ENCODE measurements at places on chromosomes 1 and 21. TPM values are rescaled to one million over a fixed set of nuclear protein-coding genes. Genes with fewer than 3 reads are reported as not detected.

The CLCA4 gene
- 230 TPM for total RNA-seq

GRCh38 chr1:23922321-23922943 lies 9.3 kb upstream of the CNR2 start:
- ATAC-seq, result no peak

DNA sequence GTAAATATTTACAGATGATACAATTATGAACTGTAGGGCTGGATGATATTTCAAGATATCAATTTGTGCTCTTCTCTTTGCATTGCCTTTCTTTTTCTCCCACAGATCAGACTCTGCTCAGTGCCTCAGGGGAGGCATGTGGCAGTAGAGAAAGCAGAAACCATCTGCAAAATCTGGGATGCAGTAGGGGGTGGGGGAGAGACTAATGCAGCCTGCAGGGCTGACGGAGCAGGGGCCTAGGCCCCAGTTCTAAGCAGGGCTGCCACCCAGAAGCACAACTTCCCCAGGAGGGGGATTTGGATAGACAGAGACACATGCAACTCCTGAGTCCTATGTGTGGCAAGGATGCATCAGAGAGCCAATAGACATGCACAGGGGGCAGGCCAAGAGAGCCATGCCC lies 511.6 kb downstream of the SMYD3 start:
- no peak for ATAC-seq

DNA sequence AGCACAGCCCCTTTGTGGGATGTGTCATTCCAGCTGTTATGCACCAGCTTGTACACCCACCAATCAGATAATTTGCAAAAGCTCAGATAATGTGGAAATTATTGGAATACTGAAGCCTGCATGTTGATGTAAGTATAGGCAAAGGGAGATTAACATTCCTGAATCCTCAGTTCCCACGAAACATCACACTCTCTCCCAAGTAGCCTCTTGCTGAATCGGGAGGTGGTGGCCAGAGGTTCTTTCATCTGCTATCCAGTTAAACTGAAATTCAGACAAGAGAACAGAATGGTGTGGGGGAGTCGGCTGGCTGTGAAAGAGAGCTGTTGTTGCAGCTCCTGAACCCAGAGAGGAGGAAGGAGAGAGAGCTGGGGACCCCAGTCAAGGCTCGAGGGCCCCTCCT lies 170.9 kb downstream of the ZBTB18 start:
- ATAC-seq, result no peak

The FCN3 gene
- 2.4 TPM for total RNA-seq

GRCh38 chr1:211352985-211353515 lies 26.4 kb downstream of the TRAF5 start:
- peak; percentile 71 for ATAC-seq

DNA sequence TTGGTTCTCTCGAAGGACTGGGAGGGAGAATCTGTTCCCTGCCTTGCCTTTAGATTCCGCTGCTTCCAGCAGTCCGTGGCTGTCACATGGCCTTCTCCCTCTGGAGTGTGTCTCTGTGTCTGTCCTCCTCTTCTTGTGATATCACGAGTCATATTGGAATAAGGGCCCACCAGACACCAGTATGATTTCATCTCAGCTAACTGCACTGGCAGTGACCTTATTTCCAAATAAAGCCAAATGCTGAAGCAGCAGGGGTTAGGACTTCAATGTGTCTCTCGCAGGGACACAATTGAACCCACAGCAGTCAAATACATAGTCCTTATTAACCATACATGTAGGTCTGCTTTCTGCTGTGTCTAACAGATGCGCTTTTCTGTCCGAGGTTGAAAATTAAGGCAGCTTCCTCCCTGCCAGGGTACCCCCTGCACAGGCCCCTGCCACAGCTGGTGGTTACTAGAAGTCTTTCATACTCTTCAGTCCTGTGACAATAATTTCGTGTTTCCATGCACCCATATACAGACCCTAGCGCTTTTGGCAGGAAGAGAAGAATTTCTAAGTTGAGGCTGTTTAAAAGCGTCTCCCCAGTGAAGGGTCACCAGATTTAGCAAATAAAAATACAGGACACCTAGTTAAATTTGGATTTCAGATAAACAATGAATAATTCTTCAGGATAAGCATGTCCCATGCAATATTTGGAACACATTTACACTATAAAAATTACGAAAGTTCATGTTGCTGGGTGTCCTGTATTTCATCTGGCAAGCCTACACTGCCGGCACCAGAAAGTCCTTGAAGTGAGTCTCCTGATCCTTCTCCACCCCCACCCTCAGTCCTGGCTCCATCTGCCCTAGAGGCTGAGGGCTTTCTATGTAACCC lies 182.1 kb downstream of the ETS2 start:
- ATAC-seq, result no peak
